ENCODE measurements at places on chromosomes 16 and 17. TPM values are rescaled to one million over a fixed set of nuclear protein-coding genes. Genes with fewer than 3 reads are reported as not detected.

Gene CX3CL1
- total RNA-seq, result under 0.01 TPM

Gene ATXN7L3
- 23.5 TPM for total RNA-seq

Gene COPRS
- 89.1 TPM for total RNA-seq

Gene KIF2B
- not detected for total RNA-seq

Gene EPN3
- total RNA-seq, result not detected

Gene OR1F1
- not detected for total RNA-seq

Gene NLE1
- total RNA-seq, result 20.5 TPM

Gene PRSS27
- total RNA-seq, result 1.1 TPM

Gene MT1M
- total RNA-seq, result 3.9 TPM

Gene SERPINF2
- 0.17 TPM for total RNA-seq

Gene ANKS4B
- total RNA-seq, result not detected

Gene FBXL19
- total RNA-seq, result 13.6 TPM

Gene GRAPL
- total RNA-seq, result 0.16 TPM

Gene ZP2
- total RNA-seq, result not detected

Gene CBX2
- 1.2 TPM for total RNA-seq

Gene TPSD1
- not detected for total RNA-seq

Gene PSMB10
- total RNA-seq, result 111 TPM

Gene SLC6A2
- not detected for total RNA-seq

Gene MRPS34
- total RNA-seq, result 88.6 TPM

Gene GAST
- total RNA-seq, result not detected

Gene MILR1
- total RNA-seq, result 7.9 TPM

Gene YPEL2
- 8.5 TPM for total RNA-seq

Gene CCDC154
- 0.32 TPM for total RNA-seq

Gene TBC1D3I
- not detected for total RNA-seq

Gene TMEM106A
- 0.95 TPM for total RNA-seq

Gene CALB2
- total RNA-seq, result under 0.01 TPM

Gene NGFR
- 0.26 TPM for total RNA-seq

Gene KRT39
- total RNA-seq, result 0.17 TPM

Gene TMEM88
- total RNA-seq, result 0.16 TPM

Gene SMTNL2
- total RNA-seq, result 0.47 TPM

Gene CCL5
- total RNA-seq, result not detected

Gene CDR2L
- 6.4 TPM for total RNA-seq

Gene SCGB1C2
- total RNA-seq, result not detected

Gene NPB
- total RNA-seq, result 0.63 TPM

Gene ST6GALNAC2
- 1.4 TPM for total RNA-seq

Data from bronchial smooth muscle cell (primary cell).